Activated T-helper 2 cell treated with anti-CD3 and anti-CD28 coated beads, Interferon-gamma antibody, Interleukin-2, Interleukin-4, amounts not matched to agents 10 μg/mL and 5 μg/mL and 100 μg/mL, durations not matched to agents 14 hours and 24 hours and 36 hours (primary cell): ENCODE measurements at places on chromosomes 3 and 15. TPM values are rescaled to one million over a fixed set of nuclear protein-coding genes. Genes with fewer than 3 reads are reported as not detected.

LIPH gene
- not detected in 2 replicates for total RNA-seq

PPP1R14D gene
- total RNA-seq = not detected in 2 replicates

MME gene
- not detected in 2 replicates for total RNA-seq

DNA sequence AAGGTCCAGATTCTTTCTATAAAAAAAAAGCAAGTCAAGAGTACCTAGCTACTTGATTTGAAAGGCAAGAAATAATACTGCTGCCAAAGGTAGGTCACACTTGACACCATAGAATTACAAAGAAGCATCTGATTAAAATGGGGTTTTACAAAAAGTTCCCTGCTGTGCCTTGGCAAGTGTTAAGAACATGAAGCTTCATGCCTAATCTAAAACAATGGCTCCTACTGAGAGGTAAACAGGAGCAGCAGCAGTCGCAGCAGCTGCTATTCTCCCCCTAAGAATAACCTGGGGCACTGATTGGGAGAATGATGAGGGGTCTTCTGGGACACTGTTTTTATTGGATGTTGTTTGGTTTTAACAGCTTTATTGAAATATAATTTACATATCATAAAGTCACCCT, 14.1 kb downstream of the UBP1 start:
- H3K4me1 ChIP-seq = peaks cover 27% of the 10 kb centered on the region
- DNase-seq = no peak
- H3K27me3 ChIP-seq = no peaks in the 10 kb centered on the region
- H3K27ac ChIP-seq = no peak overlapping the region
- H3K4me3 ChIP-seq = no peak overlapping the region

DNA sequence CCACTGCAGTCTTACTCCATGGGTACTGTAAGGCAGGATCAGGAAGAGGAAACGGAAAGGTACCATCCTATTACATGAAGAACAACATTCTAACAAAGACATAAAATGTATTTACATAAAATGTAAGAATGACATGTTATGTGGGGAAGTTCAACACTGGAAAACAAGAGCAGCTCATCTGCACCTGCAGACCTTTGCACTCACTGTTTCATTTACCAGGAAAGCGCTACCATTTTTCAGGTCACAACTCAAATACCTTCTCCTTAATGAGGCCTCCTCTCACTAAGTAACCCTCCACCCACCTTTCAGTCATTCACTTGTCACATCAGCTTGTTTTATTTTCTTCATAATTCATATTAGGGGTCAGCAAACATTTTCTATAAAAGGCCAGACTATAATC, 2.6 kb downstream of the TMCC1 start:
- no peak for DNase-seq
- H3K4me1 ChIP-seq = peaks cover 44% of the 10 kb centered on the region
- H3K27me3 ChIP-seq = no peaks in the 10 kb centered on the region
- peaks cover 10% of the 10 kb centered on the region for H3K36me3 ChIP-seq
- no peak overlapping the region for H3K4me3 ChIP-seq
- H3K27ac ChIP-seq = peak overlapping the region; percentile 21

- no peak overlapping the region for H3K27ac ChIP-seq
- H3K36me3 ChIP-seq = no peaks in the 10 kb centered on the region
- H3K4me1 ChIP-seq = peaks cover 2% of the 10 kb centered on the region
These were observed 28.9 kb downstream of the HES1 start for GRCh38 chr3:194164861-194165260.

- H3K4me3 ChIP-seq = no peak overlapping the region
- no peaks in the 10 kb centered on the region for H3K4me1 ChIP-seq
- DNase-seq = no peak
- H3K36me3 ChIP-seq = no peaks in the 10 kb centered on the region
- no peaks in the 10 kb centered on the region for H3K27me3 ChIP-seq
- no peak overlapping the region for H3K27ac ChIP-seq
These were observed 222.7 kb downstream of the EFHB start for GRCh38 chr3:19711160-19711782.

DNA sequence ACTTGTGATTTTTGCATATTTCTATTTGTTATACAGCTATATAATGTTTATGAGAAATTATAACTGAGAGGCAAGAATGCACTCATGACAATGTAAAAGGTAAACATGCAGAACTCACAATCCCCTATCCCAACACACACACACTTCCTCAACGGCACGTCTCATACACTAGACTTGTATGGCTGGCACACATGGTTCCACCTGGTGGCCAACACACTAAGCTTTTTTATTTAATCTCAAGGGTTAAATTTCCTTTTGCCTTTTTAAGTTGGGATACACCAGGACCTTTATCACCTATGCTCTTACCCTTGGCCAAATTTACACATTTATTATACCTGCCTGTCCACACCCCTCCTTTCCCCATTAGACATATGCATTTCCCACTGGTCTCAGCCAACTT, 88.6 kb upstream of the PSMD6 start:
- H3K36me3 ChIP-seq = no peaks in the 10 kb centered on the region
- DNase-seq = no peak
- no peak overlapping the region for H3K27ac ChIP-seq
- H3K27me3 ChIP-seq = peaks cover 2% of the 10 kb centered on the region
- no peak overlapping the region for H3K4me3 ChIP-seq

DNA sequence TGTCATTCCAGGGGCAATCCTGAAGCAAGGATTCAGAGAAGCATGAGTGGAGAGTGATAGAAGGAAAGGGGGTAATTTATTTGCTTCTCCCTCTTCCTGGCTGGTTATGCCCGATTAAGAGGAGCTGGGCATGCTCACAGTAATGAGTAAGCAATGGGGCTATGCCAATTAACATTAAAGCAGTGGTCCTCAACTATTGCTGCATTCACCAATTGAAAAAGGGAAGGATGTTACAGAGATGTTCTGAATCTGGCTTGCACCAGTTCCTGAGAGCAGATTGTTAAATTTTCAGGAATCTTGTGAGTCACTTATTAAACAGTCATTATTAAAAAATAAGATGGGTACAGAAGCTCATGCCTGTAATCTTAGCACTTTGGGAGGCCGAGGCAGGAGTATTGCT, 85.9 kb upstream of the ZBTB20 start:
- DNase-seq = no peak
- no peak overlapping the region for H3K27ac ChIP-seq
- peaks cover 2% of the 10 kb centered on the region for H3K27me3 ChIP-seq
- no peaks in the 10 kb centered on the region for H3K4me1 ChIP-seq

DNA sequence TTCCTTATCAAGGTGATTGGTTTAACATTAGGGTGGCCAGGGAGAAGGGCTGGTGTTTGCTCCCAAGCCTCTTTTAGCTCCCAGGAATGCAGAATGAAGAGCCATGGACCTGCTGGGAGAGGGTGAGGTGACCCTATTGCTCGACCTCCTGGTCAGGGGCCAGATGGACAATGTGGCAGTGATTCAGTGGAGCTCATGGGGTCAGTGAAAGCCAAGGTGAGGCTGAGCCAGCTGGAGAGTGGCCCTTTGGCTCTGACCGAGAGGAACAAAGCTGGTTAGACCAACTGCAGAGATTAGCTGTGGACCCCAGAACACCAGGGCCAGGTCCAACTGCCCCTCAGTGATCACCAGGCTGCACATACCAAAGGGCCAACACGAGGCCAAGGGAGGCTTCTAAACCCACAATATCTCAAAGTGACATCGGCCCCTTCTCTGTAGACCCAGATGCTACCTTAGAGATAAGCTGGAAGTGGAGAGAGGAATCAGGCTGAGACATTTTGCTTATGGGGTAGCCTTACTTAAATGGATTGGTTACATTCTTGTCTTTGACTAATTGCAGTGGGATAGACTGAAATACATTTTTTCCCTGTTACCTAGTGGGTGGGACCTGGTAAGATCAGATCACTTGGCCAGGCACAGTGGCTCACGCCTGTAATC, 15.8 kb upstream of the BTBD1 start:
- H3K27ac ChIP-seq = no peak overlapping the region
- peaks cover 5% of the 10 kb centered on the region for H3K4me1 ChIP-seq
- H3K4me3 ChIP-seq = no peak overlapping the region
- no peak for DNase-seq
- H3K27me3 ChIP-seq = peaks cover 26% of the 10 kb centered on the region

GRCh38 chr3:101848326-101848725, 988 bp upstream of the NFKBIZ start:
- H3K27ac ChIP-seq = peak overlapping the region; percentile 33
- no peak for DNase-seq
- H3K4me3 ChIP-seq = peak overlapping the region; percentile 71
- H3K27me3 ChIP-seq = no peaks in the 10 kb centered on the region

- no peak overlapping the region for H3K27ac ChIP-seq
- DNase-seq = no peak
- H3K36me3 ChIP-seq = peaks cover 80% of the 10 kb centered on the region
These were observed 24.3 kb upstream of the KPNA1 start for GRCh38 chr3:122538956-122539490.

GRCh38 chr3:54167999-54168398, 45.6 kb downstream of the CACNA2D3 start:
- no peak overlapping the region for H3K4me3 ChIP-seq
- H3K4me1 ChIP-seq = no peaks in the 10 kb centered on the region
- H3K36me3 ChIP-seq = no peaks in the 10 kb centered on the region
- no peaks in the 10 kb centered on the region for H3K27me3 ChIP-seq
- DNase-seq = no peak
- H3K27ac ChIP-seq = no peak overlapping the region

GRCh38 chr3:5001805-5002173, 22.6 kb downstream of the BHLHE40 start:
- no peak overlapping the region for H3K4me3 ChIP-seq
- H3K4me1 ChIP-seq = peaks cover 53% of the 10 kb centered on the region
- no peaks in the 10 kb centered on the region for H3K27me3 ChIP-seq
- H3K36me3 ChIP-seq = no peaks in the 10 kb centered on the region

- H3K4me1 ChIP-seq = peaks cover 27% of the 10 kb centered on the region
- H3K4me3 ChIP-seq = peak overlapping the region; percentile 6
- peak overlapping the region; percentile 21 for H3K27ac ChIP-seq
- no peak for DNase-seq
- no peaks in the 10 kb centered on the region for H3K36me3 ChIP-seq
- H3K27me3 ChIP-seq = no peaks in the 10 kb centered on the region
These were observed 26.8 kb upstream of the HERC1 start for GRCh38 chr15:63860555-63860954.

DNA sequence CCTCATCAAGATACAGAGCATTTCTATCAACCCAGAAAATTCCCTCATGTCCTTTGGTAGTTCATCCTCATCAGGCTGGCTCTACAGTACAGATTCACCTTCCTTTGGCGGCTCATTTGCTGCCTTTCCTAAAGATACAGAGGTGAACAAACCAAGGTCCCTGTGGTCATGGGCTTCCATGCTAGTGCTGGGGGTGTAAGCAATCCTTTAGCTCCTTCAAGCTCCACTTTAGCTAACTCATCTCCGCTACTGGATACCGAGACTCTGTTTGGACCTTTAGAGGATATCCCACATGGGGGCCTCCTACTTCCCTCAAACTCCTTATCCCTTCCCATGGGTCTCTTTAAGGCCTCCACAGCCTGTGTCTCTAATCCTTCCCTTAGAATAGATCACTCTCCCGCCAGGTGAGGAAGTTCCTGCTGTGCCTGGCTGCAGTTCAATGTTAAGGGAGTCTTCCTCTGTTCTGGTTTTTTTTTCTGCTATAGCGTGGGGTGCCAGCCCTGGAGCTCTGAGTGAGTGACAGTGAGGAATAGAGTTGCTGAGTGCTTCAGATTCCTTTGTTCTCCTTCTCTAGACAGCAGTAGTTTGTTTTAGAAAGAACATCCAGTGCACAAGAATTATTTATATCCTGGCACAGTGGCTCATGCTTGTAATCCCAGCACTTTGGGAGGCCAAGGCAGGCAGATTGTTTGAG, 30.7 kb downstream of the CLEC3B start:
- H3K27me3 ChIP-seq = no peaks in the 10 kb centered on the region
- no peak overlapping the region for H3K27ac ChIP-seq
- DNase-seq = no peak
- peaks cover 45% of the 10 kb centered on the region for H3K4me1 ChIP-seq
- no peak overlapping the region for H3K4me3 ChIP-seq

GRCh38 chr3:13475871-13476590, 4.1 kb upstream of the HDAC11 start:
- H3K4me1 ChIP-seq = peaks cover 2% of the 10 kb centered on the region
- H3K4me3 ChIP-seq = no peak overlapping the region
- H3K27me3 ChIP-seq = peaks cover 8% of the 10 kb centered on the region
- H3K27ac ChIP-seq = no peak overlapping the region

DNA sequence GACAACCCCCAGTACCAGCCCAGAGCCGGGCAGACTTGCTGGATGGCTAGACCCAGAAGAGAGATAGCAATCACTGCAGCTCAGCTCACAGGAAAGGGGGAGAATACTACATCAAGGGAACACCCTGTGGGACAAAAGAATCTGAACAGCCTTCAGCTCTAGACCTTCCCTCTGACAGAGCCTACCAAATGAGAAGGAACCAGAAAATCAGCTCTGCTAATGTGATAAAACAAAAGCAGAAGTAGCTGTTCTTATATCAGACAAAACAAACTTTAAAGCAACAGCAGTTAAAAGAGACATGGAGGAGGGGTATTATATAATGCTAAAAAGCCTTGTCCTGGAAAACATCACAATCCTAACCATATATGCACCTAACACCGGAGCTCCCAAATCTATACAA, 283.3 kb downstream of the KLF13 start:
- H3K27me3 ChIP-seq = peaks cover 8% of the 10 kb centered on the region
- H3K4me1 ChIP-seq = no peaks in the 10 kb centered on the region
- H3K4me3 ChIP-seq = no peak overlapping the region
- no peaks in the 10 kb centered on the region for H3K36me3 ChIP-seq

DNA sequence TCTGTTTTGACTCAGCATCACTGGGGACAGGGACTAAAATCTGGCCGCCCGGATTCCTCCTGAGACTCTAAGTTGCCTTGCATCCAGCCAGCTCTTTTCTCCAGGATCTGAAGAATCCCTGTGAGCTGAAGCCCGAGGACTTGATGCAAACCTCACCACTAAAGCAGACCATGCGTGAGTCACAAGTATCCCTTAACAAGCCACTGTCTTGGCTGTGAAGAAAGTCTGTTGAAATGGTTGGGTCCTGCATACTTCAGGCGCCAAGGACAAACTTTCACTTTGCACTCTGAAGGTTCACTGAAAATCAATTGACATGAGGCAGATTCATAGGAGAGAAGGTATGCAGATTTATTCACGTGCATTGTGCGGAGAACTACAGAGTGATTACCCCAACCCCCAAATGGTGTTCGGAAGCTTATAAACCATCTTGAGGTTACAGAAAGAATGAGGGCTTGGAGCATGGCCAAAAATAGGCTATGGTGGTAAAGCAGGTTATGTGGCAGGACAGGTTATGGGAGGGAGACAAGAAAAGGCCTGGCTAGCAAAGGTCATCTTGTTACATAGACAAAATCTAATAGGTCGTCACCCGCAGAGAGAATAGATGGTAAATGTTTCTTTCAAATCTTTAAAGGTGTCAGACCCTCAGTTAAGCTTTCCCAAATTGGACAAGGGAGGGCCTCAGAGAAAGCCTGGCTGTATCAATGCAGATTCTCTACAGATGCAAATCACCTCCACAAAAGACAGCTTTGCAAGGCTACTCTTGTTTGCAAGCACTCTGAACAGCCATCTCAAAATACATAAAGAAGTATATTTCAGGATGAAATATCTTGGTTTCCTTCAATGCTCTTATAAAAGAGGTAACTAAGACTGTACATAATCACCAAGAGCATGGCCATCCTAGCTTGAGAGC, 126.3 kb upstream of the PLAAT1 start:
- DNase-seq = no peak
- H3K27me3 ChIP-seq = no peaks in the 10 kb centered on the region
- H3K27ac ChIP-seq = no peak overlapping the region
- H3K36me3 ChIP-seq = no peaks in the 10 kb centered on the region
- no peak overlapping the region for H3K4me3 ChIP-seq
